Activated CD4-positive, alpha-beta T cell treated with anti-CD3 and anti-CD28 coated beads, Interleukin-2, amount 10 ng/mL, durations not matched to agents 7 days and 5 days (primary cell): ENCODE measurements at places on chromosomes 4 and X.

- no peak for DNase-seq
Measured at GRCh38 chr4:77028246-77028645, 47.5 kb downstream of the CCNI start.

DNA sequence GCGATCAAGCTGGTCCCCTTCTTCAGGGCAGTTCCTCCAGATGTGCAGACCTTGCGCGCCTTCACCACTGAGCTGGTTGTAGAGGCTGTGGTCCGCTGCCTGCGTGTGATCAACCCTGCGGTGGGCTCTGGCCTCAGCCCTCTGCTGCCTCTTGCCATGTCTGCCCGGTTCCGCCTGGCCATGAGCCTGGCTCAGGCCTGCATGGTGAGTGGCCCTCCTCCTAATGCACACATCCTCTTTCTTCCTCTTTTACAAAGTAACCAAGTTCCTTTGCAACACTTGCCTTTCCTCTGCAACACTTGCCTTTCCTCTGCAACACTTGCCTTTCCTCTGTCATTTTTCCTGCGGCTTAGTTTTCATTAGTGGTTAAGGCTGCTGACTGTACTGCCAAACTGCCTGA, 1.8 kb downstream of the CCDC22 start:
- DNase-seq, result no peak

DNA sequence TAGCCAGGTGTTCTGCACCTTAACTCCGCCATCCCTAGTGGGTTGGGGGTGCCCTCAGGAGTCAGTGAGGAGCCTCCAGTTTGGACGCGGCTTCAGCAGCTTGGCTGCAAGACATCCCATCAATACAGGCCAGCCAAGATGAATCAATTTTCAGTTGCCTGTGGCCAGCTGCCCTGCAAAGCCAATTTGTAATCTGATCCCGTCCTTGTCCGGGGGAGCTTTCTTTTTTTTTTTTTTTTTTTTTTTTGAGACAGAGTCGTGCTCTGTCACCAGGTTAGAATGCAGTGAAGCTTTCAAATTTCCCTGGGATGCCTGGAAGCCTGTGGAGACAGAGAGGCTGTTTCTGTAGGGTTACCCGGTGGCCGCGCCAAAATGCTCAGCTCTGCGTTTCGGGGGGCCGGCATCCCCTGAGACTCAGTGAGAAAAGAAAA, 192.5 kb downstream of the ASMT start:
- no peak for DNase-seq

GRCh38 chrX:57367649-57368048, 81.1 kb downstream of the FAAH2 start:
- no peak for DNase-seq

DNA sequence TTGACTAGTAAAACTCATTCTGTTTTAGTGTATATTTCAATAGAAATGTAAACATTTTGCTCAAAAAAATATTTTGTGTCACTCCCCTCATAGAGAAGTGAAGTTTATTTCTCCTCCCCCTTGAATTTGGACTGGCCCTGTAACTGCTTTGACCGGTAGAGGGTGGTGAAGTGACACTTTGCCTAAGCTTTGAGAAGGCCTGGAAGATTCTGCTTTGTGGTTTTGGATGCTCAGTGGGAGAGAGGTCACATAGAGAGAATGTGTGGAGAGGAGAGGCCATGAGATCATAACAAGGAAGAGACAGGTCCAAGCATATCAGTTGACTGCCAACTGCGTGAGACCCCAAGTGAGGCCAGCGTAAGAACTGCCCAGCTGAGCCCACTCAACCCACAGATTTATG, 19.1 kb upstream of the ARX start:
- DNase-seq, result no peak

GRCh38 chr4:146485968-146486367, 35.8 kb downstream of the SLC10A7 start:
- DNase-seq, result no peak

- no peak for DNase-seq
Measured at GRCh38 chrX:96027407-96027806, 657.2 kb upstream of the DIAPH2 start.

DNA sequence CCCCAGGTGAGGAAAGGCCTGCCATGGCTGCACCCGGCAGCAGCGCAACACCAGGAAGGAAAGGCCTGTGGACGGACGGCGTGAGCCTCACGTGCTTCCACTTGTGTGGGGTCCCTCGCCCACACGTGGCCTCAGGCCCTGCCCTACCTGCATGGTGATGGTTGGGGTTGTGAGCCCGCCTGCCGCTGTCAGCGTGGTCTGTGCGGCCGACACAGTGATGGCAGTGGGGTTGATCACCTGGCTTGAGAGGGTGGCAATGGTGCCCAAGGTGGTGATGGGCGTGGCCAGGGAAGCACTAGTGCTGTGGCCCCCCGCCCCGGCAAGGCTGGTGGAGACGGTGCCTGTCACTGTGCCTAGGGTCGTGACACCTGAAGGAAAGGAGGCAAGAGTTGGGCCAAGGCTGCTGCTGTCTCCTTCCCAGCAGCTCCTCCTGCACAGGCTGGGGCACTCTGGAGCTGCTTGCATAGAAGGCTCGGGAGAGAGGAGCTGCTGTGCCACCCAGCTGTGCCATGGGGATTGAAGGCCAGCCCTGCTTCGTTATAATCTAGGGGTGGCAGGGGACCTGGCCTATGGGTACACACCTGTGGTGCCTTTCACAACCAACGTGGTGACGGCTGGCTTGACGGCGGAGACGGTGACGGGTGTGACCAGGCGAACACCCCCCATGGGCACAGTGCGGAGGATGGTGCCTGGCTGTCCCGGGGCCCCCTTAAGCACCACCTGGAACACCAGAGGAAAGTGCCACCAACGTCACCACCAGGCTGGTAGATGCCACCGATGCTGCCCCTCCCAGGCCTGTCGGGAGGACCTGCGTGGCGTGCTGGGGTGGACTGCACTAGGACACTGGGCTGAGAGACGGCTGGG, 11.8 kb upstream of the RENBP start:
- no peak for DNase-seq

DNA sequence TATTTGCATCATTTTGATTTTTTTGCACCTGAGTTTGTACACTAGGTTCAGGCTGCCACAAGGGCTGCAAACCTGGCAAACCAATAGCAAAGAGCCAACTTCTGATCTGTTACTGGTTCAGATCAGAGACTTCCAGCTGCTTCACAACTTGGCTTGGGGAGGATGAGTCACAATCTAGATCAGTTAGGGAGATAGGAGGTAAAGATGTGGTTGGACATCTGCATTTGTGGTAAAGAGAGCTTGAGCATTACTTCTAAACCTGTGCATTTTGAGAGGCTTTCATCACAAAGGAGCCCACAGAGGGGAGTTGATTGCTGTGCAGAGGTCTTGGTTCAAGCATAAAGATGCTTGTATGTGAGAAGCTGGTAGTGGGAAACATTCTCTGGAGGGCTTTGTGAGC, 34.5 kb downstream of the LINC00632 start:
- DNase-seq, result peak; percentile 17
